ENCODE measurements at places on chromosomes 4 and X. TPM values are rescaled to one million over a fixed set of nuclear protein-coding genes. Genes with fewer than 3 reads are reported as not detected.

DNA sequence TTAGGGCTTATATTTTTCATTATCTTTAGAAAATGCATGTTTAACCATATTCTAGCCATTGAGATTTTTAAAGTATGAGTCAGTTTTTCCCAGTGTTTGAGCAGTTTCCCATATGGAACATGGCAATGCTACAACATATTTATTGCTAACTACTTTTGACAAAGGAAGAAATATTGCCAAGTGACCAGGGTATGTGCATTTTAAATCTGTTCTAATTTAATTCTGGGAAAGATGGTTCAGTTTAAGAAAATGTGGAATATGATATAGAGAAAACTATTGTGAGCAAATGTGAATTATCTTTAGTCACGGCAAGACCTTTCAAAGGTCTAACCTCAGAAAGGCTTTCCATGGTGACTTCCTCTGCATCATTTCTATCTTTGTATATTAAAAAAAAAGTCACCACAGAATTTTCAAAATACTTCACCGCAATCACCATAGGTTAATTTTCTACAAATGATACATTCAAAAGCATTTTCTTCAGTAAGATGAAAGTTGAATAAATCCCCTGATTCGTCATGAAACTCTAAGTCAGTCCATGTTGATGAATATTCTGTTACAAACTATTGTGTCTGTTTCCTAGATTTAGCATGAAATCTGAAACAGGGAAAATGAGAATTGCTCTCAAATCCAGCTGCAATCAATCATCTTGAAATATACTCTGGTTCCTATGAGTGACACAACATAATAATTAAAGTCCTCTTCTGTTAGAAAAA lies 2349.0 kb upstream of the TENM3 start:
- DNase-seq: no peak

- no peak for DNase-seq
Observed at GRCh38 chrX:103878466-103879122, 46.5 kb upstream of the RAB9B start.

GRCh38 chrX:10041383-10041782 lies 74.2 kb downstream of the CLDN34 start:
- DNase-seq: no peak

GRCh38 chrX:110318664-110318968 lies 731 bp upstream of the AMMECR1 start:
- DNase-seq: no peak

DNA sequence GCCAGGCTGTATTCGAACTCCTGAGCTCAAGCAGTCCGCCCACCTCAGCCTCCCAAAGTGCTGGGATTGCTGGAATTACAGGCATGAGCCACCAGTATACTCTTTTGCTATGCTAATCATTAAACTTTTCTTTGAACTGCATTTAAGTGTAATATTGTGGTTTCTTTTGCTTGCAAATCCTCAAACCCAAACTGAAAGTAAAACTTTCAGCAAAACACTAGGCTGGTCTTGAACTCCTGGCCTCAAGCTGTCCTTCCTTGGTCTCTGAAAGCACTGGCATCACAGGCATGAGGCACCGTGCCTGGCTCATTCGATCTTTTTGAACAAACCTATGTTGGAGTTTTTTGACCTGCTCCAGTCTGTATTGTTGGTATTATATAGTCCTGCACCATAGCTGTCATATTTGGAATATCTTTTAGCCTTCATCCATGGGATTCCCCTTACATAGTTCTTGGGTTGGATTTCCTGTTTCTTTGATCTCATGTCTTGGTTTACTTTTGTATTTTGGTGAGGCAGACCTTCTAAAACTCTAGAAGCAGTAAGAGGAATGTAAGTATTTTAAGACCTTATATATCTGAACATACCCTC lies 34.1 kb downstream of the MOB1B start:
- no peak for DNase-seq

Gene COL25A1
- 6.6 TPM for total RNA-seq

Gene ARSJ
- total RNA-seq: 2.4 TPM

Gene SPANXA1
- not detected for total RNA-seq
